ENCODE measurements at places on chromosomes 1 and 21.

GRCh38 chr21:42644223-42645208, 8.9 kb upstream of the PDE9A start:
- DNase-seq = no peak

DNA sequence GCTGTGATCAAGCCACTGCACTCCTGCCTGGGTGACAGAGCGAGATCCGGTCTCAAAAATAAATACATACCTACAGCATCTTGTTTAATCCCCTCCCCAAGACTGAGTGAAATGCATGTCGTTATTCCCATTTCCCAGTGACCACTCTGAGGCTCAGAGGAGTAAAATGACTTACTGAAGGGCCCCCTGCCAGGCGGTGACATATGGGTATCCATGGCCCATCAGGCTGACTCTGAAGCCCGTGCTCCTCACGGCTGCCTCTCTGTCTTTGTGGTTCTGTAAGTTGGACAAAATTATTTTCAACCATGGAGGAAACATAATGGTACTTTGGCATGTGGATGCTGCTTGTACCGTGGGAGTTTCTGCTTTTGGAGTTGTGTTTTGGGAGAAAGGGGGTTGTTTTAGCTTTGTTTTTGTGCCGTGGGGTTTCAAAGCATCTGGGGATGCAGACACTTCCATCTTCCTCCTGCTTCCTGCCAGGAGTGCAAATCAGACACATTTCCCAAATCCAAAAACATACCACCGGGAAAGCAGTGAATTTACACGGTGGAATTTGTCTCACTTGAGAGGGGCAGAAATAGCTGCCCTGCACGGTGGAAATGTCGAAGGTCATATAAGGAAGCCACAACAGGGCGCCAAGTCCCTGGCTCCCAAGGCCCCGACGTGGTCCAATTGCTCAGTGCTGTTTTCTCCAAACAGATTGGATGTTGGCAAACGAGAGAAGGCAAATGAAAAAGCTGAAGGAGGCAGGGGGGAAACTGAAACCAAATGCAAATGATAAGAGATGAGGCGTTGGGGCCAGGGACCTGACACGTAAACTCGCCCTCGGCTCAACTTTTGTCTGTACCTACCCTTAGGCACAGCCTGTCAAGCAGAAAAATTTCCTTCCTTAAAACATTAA, 17.1 kb upstream of the PINK1 start:
- DNase-seq = no peak

DNA sequence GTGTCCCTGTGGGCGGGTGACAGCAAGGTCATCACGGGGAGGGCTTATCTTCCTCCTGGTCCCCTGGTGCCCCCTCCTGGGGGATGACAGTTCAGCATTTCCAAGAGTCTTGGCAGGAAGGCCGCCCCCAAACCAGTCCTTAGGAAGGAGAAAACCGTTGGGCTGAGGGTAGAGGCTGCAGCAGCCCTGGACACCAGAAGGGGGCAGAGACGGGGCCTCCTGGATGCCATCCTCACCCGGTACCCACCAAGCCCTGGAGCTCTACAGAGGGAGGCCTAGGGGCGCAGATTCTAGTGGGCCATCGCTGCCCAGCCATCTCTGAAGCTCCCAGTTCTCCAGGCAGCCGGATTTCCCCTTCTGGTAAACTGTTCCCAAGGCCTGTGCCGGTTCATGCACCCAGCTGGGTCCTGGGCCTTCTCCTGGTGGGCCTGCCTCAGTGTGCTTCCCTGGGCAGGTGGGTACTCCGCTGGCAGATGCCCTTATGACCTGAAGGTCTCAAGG, 14.8 kb upstream of the ZNF669 start:
- DNase-seq = peak; percentile 16

GRCh38 chr21:38952890-38953289, 147.2 kb downstream of the ETS2 start:
- DNase-seq = no peak

DNA sequence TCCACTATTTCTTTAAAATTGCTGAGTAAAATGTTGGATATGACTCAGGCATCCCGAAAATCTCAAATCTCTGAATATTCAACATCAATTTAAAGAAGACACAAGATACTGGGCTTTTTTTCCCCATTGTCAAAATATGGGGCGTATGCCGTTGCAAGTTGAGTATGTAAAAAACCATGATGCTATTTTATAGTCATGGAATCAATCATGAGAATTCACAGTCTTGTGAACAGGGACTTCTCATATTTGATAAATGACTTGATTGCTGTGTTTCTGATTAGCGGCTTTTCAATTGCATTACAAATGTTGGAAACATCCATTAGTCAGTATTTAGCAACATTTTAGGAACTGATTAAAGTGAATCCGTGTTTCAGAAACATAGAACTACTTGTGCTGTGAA, 45.3 kb downstream of the SETD4 start:
- no peak for DNase-seq

- DNase-seq = no peak
These were observed 145.7 kb downstream of the CLIC6 start for GRCh38 chr21:34814529-34814951.

- no peak for DNase-seq
These were observed 19.2 kb upstream of the GUCA2B start for GRCh38 chr1:42133809-42134526.

DNA sequence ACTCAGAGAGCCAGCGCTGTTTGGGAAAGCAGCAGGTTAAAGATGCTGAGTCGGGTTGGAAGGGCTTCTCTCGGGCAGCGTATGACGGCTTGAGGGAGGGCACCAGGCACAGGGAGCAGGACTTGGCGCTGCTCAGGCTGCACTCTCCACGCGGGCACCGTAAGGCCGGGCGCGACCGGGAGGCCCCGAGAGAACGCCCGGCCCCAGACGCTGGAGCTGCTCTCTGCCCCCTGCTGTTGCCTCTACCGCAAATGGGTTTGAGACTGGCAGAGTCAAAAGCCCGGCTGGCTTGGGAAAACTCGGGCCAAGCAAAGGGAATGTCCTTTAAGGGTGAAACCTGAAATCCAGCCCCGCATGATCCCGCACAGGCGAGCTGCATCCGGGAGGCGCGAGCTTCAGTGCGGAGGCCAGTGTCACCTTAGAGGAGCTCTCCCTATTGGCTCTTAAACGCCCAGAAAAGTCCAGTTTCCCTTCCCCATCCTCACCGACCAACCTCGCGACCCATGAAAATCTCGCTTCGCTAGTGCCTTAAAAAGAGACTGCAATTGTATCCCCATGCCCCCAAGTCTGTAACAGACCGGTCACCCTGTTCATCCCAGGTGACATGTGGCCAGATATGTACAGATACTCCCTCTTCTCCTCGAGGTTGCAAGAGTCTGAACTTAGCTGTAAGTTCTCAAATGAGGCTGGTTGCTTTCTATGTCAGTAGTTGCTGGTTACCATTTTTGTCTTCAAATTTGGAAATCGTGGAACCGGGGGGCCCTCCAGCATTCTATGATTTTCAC, 1.1 kb downstream of the PRRX1 start:
- no peak for DNase-seq

GRCh38 chr1:241024834-241025233, 332.2 kb downstream of the RGS7 start:
- DNase-seq = no peak

DNA sequence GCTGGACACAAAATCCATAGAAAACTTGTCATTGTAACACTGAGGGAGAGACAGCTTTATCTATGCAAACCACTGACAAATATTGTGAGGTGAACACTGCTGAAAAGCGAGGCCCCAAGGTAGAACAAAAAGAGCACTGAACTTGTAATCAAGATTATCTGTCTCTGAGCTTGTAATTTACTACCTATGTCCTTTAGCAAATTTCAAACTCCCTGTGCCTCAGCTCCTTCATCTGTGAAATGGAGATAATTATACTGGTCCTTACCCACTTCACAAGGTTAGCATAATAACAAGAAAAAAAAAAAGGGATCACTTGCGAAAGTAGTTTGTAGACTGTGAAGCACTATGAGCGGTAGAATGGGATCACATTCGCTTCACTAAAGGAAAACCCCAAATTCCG, 4.9 kb upstream of the NUCKS1 start:
- no peak for DNase-seq

DNA sequence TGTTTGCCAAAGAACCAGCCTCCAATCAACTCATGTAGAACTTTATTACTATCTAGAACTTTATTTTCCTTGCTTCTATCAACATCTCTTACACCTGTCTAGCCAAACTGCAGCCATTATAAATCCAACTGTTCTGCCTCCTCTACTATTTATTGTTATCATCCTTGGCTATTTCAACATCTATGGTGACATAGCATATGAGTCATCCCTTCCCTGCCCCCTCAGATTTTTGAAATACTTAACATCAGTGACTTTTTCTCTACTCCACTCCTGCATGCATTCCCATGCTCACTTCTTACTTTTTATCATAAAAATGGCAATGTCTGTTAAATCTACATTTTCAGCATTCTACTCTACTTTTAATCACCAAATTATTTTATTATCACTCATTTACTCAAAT, 544.9 kb upstream of the NEGR1 start:
- DNase-seq = no peak

DNA sequence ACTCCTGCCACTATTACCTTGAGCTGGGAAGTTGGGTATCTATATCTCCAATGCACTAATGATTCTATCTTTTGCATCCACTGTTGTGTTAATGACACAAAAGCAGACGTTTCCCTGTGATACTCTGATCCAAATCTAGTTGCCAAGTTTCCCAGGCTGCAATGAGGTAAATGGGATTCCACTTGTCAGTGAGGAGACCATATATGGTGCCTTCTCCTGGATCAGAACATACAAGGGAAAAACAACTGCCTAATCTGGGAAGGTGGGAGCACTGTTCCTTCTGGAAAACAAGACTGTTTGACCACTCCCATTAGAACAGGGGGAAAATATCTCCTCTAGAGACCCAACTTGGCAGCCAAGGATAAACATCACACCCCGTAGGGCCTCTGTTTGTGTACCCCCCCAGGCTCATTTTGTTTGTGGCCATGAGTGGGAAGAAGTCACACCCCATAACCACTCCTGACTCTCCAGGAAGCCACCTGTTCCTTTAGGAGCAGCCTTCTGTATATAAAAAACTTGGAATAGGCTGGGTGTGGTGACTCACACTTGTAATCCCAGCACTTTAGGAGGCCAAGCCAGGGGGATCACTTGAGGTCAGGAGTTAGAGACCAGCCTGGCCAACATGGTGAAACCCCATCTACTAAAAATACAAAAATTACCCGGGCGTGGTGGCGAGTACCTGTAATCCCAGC, 28.5 kb upstream of the SLC6A9 start:
- no peak for DNase-seq

- no peak for DNase-seq
These were observed 28.5 kb downstream of the IL12RB2 start for GRCh38 chr1:67336157-67336556.

- no peak for DNase-seq
These were observed 63.4 kb downstream of the B3GALT5 start for GRCh38 chr21:39675993-39676661.

DNA sequence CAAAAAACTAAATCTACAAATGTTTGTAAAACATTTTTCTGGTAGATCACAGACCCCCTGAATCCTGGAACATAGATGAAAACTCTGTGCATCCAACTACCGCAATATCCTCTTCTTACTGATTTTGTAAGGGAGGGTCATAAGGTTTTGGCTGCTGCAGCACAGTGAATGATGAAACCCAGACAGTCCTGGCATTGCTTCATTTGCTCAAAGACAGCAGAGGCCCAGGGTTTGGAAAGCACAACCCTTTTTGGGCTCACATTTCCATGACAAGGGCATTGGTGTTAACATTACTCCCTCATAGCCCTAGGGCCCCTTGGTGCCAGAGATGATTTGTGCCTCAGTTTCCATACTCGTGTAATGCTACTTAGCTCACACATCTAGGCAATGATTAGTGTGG, 51.2 kb downstream of the PLXNA2 start:
- no peak for DNase-seq

GRCh38 chr1:109627692-109628399, 8.2 kb downstream of the AMPD2 start:
- DNase-seq = no peak

- DNase-seq = no peak
These were observed 34.9 kb downstream of the ETS2 start for GRCh38 chr21:38840456-38841300.

GRCh38 chr1:89350298-89350697, 13.6 kb upstream of the GBP6 start:
- DNase-seq = no peak

DNA sequence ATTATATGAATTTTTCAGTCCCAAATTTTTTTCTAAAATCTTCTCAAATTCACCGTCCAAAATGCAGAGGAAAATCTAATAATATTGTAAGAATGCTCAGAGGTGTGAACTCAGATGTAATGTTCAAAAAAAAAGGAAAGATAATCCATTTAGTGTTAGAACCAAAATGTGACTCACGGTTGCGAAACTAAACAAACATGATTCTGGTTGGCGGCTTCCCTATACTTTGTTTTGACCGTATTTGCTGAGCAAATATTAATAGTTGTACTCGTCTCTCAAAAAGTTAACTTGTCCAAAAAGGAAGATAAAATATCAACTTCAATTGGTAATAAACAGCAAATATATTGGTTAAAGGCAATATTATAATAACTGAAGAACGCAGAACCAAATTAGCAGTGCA, 34.4 kb downstream of the ZSWIM5 start:
- DNase-seq = no peak

- DNase-seq = no peak
These were observed 64.6 kb downstream of the CAPN2 start for GRCh38 chr1:223776826-223777454.

DNA sequence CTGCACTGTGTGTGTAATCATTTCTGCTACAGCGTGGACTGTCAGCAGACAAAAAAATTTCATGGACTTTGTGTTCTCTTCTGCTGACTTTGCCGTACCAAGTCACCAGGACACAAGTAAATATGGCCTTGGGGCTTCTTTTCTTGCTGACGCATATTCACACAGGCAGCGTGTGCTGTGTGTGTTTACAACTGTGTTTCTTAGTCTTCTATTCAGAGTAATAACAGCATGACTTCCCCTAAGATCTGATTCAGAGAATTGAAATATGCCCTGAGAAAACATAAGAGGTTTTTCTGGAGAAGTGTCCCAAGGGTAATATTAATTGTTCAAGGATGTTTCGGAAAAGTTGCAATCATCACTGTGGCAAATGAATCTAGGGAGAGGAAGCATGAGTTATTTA, 47.1 kb upstream of the DYNLT5 start:
- no peak for DNase-seq

DNA sequence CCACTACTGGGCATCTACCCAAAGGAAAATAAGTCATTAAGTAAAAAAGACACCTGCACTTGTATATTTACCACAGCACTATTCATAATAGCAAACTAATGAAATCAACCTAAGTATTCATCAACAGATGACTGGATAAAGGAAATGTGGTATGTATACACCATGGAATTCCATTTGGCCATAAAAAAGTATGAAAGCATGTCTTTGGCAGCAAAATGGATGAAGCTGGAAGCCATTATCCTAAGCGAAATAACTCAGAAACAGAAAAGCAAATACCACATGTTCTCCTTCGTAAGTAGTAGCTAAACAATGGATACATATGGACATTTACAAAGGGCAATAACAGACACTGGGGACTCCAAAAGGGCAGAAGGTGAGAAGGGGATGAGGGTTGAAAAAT, 485.7 kb upstream of the BRINP3 start:
- DNase-seq = no peak

- no peak for DNase-seq
These were observed 367.9 kb upstream of the DUSP10 start for GRCh38 chr1:222109836-222110235.
